ENCODE measurements at places on chromosomes 16 and 17.

GRCh38 chr16:17364319-17365210 lies 106.2 kb downstream of the XYLT1 start:
- no peak for DNase-seq

- DNase-seq, result peak; percentile 17
Measured at GRCh38 chr17:43416998-43417890, 18.5 kb downstream of the ARL4D start.

- peak; percentile 63 for DNase-seq
Measured at GRCh38 chr17:7314719-7315569, at the start of gene GPS2. TSS of gene GPS2 (minus strand) at chr17:7315360. CDS start at chr17:7315052, 308 bp downstream.

- DNase-seq, result no peak
Measured at GRCh38 chr17:50206604-50207293, 5.3 kb upstream of the COL1A1 start.

GRCh38 chr16:74029115-74029792 lies 267.4 kb upstream of the PSMD7 start:
- no peak for DNase-seq

DNA sequence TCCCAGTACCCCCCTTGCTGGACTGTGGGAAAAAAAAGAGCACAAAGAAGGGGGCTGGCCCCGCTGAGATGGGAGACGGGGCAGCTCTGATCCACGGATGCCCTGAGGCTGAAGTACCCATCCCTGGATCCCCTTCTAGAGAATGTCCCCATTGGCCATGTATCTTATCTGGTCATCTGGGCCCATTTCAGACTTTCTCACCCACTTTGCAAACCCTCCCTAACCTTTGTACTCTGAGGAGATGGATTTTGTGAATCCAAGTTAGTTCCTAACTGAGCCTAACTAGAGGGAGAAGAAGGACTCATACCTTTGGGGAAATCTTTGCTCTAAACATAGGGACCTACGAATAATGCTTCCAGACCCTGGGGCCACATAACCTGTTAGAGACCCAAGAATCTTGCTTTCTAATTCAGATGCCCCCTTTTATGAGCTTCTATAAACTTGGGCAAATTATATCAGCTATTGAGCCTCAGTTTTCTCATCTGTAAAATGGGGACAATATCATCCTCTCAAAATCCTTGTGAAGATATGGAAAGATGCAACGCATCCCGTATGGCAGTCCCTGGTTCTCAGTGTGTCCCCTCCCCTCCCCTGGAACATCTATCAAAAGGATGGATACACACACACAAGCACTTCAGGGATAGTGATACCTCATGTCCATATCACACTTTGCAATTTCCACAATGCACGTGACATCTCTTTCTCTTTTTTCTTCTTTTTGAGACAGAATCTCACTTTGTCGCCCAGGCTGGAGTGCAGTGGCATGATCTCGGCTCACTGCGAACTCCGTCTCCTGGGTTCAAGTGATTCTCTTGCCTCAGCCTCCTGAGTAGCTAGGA lies 16.8 kb upstream of the FZD2 start:
- no peak for DNase-seq

DNA sequence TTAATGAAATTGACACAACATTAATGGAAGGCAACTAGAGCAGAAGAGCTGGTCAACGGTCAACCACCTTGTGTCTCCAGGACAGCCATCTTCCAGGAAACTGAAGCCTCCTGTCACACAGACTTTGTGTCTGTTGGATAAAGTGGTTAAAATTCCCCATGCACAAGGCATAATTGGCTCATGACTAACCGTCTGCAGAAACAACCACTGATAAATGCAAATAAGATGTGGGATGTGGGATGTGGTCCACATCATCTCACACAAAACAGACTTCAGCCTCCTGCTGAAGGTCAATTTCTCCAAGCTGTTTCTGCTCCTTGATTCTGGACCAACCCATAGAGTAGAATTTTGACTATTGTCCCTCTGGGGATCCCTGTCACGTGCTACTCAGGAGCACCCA lies 26.9 kb upstream of the XYLT1 start:
- DNase-seq, result no peak

DNA sequence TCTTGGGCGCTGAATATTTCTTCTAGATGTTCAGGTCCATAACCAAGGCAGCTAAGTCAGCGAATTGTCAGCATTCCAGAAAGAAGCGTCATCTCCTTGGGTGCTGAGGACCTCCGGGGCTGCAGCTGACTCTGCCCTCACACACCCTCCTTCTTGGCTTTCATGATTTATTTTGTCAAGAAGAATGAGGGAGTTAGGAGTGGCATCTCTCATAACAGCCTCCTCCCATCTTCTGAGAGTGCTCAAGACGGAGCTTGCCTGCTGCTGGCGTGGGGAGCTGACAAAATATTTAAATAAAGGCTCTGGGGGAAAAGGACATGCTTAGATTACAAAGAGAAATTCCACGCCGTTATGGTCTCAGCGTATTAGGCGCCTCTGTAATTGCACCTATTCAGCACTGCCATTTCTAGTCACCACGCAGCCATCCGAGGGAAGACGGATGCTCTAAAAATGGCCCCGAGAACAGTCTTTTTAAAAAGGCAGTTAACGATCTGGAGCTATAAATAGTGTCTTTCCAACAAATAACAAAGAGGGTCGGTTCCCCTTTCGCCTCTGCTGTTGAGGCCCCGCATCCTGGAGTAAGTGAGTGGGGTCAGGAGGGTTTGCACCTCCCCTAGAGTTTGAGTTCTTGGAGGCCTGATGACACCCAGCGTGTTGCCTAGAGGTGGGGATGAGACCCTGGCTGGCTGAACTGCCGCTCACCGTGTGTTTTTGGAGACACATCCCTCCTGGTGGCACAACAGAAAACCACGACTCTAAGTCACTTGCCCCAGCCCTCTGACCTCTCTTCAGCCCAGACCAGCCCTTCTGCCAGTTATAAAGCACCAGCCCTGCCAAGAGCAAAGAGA lies 187.0 kb downstream of the CCDC182 start:
- DNase-seq, result no peak

- DNase-seq, result no peak
Measured at GRCh38 chr16:83481589-83481988, 326.2 kb upstream of the HSBP1 start.

DNA sequence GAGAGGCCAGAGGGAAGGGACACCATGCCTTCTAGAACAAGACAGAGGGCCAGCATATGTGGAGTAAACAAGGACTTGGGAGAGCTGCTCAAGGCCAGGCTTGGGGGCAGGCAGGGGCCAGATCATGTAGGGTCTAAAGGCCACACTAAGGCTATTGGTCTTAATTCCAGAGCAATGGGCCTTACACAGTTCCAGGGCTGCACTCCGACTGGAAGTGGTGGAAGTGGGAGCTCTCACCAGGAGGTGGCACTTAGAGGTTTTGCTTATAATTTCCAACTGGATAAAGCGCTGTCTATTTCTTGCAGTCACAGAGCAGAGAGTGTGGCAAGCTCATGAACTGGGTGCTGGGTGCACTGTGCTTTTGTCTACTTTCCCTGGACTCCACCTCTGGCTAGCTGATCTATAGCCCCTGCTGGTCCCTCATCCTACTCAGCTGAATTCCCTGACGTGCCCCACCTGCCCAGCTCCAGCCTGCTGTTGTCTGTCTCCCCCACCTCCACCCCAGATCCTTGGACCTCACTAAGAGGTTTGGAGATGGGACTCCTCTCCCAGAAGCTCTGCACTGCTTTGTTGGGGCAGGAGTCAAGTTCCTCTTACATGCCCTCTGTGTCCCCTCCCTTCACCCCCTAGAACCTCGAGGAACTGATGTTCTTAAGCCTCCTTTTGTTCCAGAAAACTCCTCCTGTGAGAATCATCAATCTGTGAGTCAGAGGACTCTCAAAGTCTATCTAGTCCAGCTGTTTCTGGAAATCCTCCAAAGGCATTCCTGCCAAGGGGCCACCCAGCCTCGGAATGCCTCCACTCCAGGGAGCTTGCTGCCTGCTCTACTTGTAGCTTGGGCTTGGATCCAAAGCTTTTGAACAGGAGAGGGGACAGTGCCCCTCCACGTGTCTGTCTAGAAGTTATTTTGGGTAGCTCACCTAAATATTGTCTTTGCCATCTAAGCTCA lies 48.1 kb upstream of the KSR1 start:
- DNase-seq, result no peak

- DNase-seq, result no peak
Measured at GRCh38 chr16:71669926-71670536, 44.0 kb downstream of the MARVELD3 start.

- DNase-seq, result no peak
Measured at GRCh38 chr16:86618431-86619238, 40.3 kb downstream of the FOXL1 start.

- peak; percentile 24 for DNase-seq
Measured at GRCh38 chr17:76417499-76418143, 33.2 kb downstream of the SPHK1 start.

DNA sequence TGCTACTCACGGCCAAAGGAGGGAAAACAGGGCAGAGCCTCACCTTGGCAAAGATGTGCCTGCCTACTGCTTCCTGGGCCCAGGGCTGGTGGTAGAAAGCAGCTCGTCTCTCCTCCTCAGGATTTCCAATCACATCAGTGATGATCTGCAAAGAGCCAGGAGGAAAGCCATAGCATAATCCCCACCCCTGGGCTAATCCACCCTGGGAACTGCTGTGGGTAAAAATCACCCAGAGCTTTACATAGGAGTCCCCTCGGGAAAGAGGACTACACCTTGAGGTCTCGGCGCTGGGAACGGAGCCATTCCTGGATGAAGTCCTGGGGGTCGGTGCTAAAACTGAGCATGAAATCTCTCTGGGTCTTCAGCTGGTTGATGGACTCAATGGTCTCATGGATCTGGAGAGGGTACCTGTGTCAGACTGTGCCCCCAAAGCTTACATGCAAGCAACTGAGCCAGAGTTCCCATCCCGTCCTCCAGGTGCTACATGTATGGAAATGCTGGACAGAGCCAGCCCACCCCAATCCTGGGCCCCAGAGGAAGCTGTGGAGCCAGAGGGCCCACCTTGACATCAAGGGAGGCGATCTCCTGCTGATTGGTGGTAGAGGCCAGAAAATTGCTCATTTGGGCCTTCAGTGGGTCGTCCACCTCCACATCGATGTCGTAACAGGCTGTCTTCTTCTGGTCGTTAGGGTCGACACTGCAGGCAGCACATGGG lies 5.7 kb upstream of the FTSJ3 start:
- no peak for DNase-seq

- DNase-seq, result peak; percentile 11
Measured at GRCh38 chr17:61002316-61002736, 324.7 kb downstream of the BCAS3 start.

DNA sequence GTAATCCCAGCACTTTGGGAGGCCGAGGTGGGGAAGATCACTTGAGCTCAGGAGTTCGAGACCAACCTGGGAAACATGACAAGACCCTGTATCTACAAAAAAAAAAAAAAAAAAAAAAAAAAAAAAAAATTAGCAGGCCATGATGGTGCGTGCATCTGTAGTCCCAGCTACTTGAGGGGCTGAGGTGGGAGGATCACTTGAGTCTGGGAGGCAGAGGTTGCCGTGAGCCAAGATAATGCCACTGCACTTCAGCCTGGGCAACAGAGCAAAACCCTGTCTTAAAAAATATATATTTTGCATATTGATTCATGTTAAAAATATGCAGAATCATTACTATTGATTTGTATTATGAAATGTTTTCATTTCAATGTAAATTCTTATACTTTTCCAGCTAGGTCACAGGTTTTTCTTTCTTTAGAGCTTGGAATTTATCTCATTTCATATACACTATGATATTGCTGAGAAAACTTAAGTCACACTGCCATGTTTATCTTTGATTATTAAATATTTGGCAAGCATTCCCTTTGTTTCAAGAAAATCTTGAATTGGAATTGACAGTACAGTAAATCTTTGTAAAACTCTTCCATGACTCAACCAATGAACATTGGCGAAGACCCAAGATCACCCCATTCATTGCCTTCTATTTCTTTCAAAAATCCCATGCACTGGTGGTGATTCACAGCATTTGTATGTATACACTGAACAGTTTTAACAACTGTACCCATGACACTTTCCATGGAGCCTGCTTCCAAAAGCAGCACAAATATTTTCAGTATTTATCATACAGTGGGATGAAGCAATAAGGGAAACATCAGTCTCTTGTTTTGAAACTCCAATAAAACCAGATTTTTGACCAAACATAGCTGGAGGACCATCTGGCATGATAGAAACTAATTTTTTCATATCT lies 83.5 kb upstream of the TNRC6A start:
- DNase-seq, result no peak

DNA sequence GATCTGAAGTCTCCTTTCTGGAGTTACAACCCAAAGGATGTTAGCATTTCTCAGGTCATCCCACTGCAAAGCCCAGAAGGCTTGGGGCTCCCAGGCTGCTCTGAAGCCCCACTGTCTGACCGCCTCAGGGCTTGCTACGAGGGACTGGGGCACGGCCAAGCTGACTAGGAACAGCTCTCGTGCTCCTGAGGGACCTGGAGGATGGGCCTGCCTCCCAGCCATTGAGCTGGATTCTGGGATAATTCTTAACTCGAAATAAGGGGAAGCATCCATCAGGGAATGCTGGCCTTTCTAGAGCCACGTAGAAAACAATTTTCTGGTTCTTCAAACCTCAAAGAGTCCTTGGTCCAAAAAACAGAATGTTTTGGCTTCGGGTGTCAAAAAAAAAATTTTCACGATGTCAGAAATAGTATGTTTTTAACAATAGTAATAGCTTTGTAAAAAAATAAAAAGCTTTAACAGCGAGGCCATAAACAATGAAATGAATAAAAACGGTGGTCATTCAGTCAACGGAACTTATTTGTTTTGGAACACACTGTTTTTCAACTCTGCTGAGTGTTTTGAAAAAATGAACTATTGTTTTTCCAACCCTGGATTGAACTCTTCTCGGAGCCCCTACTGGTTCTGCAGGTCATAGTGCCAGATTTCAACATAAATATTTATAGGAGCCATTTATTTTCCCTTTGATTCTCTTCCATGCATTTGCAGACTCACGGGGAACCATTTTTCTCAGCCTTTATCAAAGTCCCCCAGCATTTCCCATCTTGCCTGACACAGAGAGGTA lies 16.4 kb upstream of the HERPUD1 start:
- no peak for DNase-seq

GRCh38 chr16:58656899-58657298 lies 27.3 kb upstream of the CNOT1 start:
- no peak for DNase-seq

DNA sequence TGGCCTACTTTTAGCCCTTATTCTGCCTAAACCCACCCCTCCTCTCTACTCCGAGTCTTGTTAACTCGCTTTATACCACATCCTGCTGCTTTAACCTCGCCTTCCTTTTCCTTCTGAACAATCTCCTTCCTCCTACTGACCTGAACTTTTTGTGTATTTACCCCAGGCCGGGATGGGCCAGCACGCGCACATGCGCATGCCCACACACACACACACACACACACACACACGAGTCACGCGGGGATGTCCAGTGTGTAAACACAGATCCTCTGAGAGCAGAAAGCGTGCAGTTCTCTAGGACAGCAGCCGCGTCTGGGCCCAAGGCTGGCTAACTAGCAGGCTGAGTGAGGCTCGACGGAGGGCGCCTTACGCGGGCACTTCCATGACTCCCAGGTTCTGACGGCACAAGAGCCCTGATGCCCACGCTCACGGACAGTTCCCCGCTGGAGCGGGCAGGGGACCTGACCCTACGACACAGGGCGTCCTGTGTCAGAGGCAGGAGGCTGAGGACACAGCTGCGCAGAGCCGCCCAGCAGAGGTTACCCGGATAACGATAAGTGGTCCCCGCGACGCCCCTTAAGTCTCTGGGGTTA lies 610 bp downstream of the PIK3R5 start:
- DNase-seq, result no peak

GRCh38 chr16:28186752-28187151 lies 25.0 kb downstream of the XPO6 start:
- no peak for DNase-seq

GRCh38 chr16:73186752-73187601 lies 139.0 kb upstream of the ZFHX3 start:
- DNase-seq, result no peak

Data from NCI-H2029 (cell line).